ENCODE measurements at places on chromosomes 11 and 22. TPM values are rescaled to one million over a fixed set of nuclear protein-coding genes. Genes with fewer than 3 reads are reported as not detected.

Gene P4HA3
- total RNA-seq: 0.13 TPM

- DNase-seq: no peak
Measured at GRCh38 chr11:13297917-13298356, 20.3 kb downstream of the BMAL1 start.

GRCh38 chr22:50178871-50179869, 6.5 kb upstream of the TRABD start:
- no peak for DNase-seq

DNA sequence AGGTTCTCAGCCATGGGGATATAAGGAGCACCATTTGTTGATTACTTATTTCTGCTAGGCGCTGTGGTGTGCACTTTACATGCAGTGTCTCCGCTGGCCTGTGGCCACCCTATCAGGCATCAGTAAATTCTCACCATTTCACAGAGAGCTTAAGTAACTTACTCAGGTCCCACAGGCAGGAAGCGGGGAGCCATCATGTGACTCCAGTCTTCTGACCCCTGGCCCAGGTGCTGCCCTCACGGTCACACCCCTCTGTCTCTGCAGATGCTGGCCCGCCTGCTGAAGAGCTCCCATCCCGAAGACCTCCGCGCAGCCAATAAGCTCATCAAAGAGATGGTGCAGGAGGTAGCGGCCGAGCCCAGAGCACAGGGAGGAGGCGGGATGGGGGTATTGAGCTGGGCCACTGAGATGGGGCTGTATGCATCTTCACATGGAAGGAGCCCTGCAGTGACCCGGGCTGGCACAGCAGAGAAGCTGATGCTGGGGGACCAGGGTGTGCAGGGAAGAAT, 12.8 kb downstream of the GGA1 start:
- no peak for DNase-seq

- DNase-seq: no peak
Measured at GRCh38 chr11:13368041-13368446, 90.5 kb downstream of the BMAL1 start.
